Stimulated activated CD4-positive, alpha-beta T cell treated with anti-CD3 and anti-CD28 coated beads, Interleukin-12 subunit alpha, Interleukin-12 subunit beta, amount 100 ng/mL, for 4 hours (primary cell): ENCODE measurements at places on chromosomes 1 and 21.
A peak's percentile ranks its signal among the peaks of the same experiment; 100 is the strongest.

DNA sequence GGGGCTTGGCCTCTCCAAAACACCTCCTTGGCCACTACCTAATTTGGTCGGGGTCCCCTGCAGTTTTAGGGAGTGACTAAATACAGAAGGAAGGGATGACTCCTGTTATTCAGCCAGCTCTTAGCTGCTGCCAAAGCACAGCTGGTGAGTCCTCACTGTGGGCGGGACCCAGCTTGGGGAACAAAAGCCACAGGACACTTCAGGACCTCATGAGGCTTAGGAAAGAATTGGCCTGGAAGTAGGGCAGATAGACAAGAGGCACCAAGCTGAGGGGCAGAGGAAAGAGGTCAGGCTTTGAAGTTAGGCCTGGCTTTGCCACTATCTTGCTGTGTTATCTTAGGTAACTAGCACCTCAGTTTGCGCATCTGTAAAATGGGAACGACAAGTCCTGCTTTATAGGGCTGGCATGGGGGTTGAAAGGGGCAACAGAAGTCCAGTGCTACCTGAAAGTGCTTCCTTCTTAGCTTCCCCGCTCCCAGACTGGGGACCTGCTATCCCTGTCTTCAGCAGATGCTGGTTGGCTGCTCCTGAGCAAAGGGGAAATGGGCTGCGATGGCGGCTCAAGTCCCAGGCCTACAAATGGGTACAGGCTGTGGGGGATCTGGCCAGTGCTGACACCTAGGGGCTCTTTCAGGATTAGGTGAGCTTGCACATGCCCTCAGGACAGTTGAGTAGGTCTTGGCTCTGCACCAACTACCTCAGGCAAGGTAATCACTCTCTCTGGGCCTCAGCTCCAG, 15.7 kb downstream of the IFI6 start:
- no peak for DNase-seq

- DNase-seq, result no peak
These were observed 15.7 kb upstream of the MX1 start for GRCh38 chr21:41410361-41410760.

DNA sequence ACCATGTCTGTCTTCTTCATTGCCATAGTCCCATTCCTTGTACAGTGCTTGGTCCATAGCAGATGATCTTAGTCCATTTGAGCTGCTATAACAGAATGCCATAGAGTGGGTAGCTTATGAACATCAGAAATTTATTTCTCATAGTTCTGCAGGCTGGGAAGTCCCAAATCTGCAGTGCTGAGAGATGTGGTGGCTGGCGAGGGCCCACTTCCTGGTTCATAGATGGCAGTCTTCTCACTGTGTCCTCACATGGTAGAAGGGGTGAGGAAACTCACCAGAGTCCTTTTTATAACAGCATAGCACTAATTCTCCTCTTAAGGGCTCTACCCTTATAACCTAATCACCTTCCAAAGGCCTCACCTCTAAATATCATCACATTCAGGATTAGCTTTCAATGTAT, 23.1 kb upstream of the RAP1A start:
- peak; percentile 43 for DNase-seq

GRCh38 chr1:182575540-182576149, 13.4 kb downstream of the RNASEL start:
- DNase-seq, result no peak

DNA sequence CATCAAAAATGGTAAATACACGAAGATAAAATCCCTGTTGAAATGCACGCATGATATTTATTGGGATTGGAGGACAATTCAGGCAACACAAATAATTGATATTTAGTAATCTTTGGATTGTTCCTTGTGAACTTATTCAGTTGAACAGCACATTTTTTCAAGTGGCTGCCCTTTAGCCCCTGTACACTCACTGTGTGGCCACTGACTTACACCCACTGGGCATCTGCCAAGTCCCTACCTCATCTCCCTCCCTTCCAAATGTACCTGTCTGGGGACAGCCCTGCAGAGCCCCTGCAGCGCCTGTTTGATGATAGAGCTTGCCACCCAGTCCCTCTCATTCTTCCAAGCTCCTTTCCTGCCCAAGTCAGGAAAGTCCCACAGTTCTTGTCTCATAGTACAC, 154.3 kb downstream of the GLUL start:
- DNase-seq, result no peak

GRCh38 chr1:96845464-96845863, 123.9 kb downstream of the PTBP2 start:
- DNase-seq, result no peak

GRCh38 chr1:235253219-235253962, 74.6 kb downstream of the ARID4B start:
- DNase-seq, result peak; percentile 36

GRCh38 chr1:11736746-11737639, 1.1 kb downstream of the AGTRAP start:
- peak; percentile 34 for DNase-seq

DNA sequence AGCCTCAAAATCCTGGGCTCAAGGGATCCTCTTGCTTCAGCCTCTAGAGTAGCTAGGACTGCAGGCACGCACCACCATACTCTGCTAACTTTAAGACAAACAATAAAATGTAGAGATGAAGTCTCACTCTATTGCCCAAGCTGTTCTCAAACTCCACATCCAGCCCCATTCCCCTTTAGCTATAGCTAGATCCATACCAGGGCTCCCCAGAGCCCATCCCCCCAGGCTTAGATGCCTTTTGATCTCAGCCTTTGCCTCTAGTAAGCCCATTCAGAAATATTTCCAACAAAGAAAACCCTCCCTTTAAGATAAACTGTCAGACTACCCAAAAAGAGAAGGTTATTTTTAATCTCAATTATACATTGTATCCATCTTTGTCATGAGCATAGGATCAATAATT, 325.4 kb downstream of the CHRM3 start:
- DNase-seq, result no peak

GRCh38 chr1:16088351-16088911, 15.0 kb upstream of the FAM131C start:
- no peak for DNase-seq

GRCh38 chr1:48930011-48930410, 153.3 kb upstream of the BEND5 start:
- DNase-seq, result no peak

GRCh38 chr21:28688381-28688780, 304.3 kb downstream of the LTN1 start:
- no peak for DNase-seq

GRCh38 chr1:106698660-106699059, 357.8 kb upstream of the PRMT6 start:
- DNase-seq, result no peak

- DNase-seq, result no peak
These were observed 215.4 kb downstream of the OMA1 start for GRCh38 chr1:58331156-58331555.

DNA sequence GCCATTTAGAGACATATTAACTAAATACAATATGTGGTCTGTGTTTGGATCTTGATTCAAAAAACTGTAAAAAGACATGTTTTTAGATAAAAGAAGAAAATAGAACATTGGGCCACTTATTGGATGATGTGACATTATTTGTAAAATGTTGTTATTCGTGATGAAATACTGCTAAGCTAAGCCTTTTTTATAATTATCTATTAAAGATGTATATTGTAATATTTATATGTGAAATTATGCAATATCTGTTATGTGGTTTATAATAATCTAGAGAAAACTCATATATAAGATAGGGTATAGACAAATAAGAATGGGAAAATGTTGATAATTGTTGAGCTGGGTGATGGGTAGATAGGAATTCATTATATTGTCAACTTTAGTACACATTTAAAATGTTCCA, 82.0 kb upstream of the RGS1 start:
- no peak for DNase-seq

- DNase-seq, result no peak
These were observed 85.4 kb downstream of the TOMM20 start for GRCh38 chr1:235043234-235043633.

DNA sequence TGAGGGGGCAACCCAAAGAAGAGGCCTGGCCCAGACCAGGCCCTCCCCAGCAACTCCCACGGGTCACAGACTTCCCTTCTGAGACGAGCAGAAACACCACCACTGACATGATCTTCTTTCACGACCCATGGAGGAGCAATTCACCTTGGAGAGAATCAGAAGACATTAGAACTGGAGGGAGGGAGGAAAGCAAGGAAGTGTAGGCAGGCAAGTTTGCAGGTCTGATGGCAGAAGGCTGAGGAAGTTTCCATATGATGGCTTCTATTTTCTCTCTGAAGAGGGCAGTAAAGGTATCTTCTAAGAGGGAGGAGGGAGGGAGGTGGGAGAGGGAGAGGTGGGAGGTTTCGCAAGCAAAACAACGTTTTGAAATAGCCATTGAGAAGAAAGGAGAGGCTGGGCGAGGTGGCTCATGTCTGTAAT, 1.4 kb upstream of the UBXN10 start:
- no peak for DNase-seq

DNA sequence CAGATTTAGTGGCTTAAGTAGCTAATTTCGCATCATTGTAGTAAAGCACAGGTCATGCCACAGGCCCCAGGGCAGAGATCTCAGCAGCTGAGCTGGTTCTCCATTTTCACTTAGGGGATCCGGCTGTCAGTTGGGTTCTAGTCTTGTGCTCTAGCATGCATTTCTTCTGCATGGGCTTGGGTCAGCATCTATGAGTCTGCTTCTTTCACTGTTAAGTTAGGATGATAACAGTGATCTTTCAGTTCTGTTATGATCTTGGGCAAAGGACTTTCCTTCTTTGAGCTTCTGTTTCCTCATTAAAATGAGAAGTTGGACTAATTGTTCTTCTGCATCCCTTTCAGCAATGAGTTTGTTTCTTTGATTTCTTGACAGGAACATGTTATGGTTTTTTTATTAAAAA, 123.6 kb upstream of the DNAH14 start:
- DNase-seq, result no peak

GRCh38 chr1:62962014-62962812, 178.3 kb downstream of the ATG4C start:
- DNase-seq, result no peak

DNA sequence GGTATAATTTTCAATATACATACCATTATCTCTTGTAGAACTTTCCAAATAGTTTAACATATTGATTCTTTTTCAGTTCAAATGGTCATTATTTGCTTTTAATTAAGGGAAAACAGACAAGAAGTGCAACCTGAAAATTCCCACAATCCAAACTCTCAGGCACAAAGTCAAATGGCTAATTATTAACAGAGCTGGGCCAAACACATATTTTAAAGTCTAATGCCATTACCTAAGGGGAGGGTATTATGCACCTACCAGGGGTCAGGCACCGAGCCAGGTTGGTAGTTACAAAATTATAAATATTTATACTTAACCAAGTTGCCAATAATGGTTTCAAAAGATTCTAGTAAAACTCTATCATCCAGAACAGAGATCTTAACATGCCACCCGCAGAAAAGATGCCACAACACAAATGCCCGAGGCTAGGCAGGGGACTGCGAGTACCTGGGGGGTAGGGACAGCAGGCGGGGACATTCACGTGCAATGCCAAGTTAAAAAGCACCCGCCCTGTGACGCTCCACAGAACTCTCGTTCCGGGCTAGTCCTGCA, 15.0 kb downstream of the LBR start:
- no peak for DNase-seq

DNA sequence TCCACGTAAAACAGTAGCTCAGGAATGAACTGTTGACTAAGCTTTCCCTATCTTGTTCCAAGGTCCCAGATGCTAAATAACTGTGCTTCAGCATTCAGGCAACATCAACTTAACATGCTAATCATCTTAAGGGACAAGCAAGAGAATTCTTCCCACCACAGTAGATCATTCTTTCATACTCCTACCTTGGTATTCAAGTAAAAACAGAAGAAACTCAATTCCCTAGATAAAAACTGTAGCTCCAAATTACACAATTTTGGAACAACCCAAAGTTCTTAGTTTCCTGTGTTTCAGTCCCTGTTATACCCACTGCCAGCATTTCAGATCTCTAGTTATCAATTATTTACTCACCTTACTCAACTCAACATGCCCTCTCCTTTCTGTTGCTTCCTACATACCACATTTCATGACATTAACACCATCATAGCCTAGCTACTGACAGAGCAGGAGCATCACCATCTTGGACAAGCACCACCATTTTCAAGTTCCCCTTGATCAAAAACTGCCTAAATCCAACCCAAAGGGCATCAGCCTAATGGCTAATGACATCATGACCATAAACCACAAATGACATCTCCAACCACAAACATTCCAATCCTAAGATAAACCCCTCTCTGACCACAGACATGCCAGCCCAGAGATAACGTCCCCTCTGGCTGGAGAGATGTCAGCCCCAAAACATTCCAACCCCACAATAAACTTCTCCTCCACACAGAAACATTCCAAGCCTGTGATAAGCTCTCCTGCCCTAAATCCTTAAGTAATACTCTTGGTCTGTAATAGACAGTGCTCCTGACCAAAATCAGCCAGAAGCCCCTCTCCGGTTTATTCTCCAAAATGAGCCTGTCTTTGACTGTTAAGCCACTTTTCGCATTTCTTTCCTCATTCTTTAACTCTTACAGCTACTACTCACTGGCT, 191.2 kb downstream of the RERE start:
- DNase-seq, result no peak

DNA sequence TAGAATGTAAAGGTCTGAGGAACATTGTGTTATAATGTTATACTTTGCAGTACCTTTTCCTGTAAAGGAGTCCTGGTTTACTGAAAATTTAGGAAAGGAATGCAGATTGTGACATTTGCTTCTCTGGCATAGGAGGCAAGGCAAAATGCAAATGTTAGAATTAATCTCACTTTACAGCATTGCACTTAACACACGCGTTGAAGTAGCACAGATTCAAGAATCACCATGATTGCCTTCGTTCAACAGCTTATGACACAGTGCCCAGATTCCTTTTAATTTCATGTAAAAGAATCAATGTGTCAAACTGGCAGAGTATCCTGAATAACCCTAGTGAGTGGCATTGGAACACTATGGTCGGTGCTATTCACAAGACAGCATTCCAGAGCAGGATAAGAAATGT, 47.4 kb downstream of the RGS7 start:
- no peak for DNase-seq

GRCh38 chr1:51344602-51345299, 14.4 kb upstream of the TTC39A start:
- no peak for DNase-seq

GRCh38 chr21:41169701-41170100, 1.7 kb downstream of the BACE2 start:
- no peak for DNase-seq

- no peak for DNase-seq
These were observed 24.9 kb downstream of the NID1 start for GRCh38 chr1:236039740-236040685.

DNA sequence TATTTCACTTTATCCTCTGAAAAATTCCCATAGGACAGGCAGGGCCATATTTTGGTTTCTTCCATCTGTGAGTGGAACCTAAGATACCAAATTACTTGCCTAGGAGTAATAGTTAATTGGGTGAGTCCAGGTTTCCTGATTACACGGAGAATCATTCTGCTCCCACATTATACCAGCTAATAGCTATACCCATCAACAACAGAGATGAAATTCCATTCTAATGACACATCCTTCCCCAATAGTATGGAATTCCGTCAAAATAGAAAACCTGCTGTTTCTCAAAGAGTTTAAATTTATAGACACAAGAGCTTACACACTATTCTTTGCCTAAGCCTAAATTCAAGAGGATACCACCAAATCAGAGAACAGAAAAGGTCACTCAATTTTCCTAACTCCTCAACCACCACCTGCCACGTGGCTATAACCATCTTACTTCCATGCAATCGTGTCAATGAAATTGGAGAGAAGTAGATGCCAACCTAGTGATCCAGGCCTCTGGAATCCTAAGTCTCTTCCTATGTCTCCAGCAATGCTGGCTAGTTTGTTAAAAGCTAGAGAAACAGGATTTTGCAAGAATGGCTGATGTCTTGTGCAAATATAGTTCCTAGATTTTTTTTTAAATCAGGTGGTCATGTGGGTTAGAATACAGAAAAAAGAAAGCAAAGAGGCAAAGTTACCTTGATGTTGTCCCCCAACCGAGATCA, 6.2 kb downstream of the PPT1 start:
- DNase-seq, result no peak
